ENCODE measurements at places on chromosomes 1 and 21.

- DNase-seq: no peak
Observed at GRCh38 chr1:2470290-2471158, 5.6 kb upstream of the PLCH2 start.

- DNase-seq: no peak
Observed at GRCh38 chr1:203276408-203276807, 28.9 kb upstream of the BTG2 start.

DNA sequence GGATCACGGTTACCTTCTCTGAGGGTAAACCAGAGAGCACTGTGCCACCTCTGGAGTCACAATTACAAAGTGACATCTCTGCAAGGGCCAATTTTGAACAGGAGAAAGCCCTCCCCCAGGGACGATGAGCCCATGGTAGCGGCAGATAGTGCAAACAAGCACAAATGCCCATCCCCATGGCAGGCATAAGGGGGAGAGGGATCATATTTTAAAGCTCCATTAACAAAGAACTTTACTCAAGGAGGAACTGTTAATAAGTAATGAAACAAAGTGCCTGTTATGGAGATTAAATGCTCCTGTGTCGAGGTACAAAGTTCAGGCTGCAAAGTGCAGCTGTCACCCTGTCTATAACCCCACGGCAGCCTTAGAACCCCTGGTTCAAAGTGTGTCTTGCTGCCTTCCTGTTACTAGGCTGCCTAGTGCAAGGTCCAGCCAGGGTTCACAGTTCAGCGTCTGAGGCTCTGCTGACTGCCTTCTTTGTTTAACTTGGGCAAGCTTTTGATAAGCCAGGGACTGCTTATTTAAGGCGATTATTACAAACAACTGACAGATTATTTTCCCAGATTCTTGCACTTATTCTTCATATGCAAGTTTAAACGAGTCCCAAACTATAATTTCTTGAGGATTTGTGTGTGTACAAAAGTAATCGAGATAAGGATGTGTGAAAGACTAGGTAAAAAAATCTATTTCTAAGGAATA is 75.7 kb upstream of the NRIP1 start:
- no peak for DNase-seq

GRCh38 chr1:224235813-224236493 is 52.9 kb downstream of the DEGS1 start:
- DNase-seq: no peak

DNA sequence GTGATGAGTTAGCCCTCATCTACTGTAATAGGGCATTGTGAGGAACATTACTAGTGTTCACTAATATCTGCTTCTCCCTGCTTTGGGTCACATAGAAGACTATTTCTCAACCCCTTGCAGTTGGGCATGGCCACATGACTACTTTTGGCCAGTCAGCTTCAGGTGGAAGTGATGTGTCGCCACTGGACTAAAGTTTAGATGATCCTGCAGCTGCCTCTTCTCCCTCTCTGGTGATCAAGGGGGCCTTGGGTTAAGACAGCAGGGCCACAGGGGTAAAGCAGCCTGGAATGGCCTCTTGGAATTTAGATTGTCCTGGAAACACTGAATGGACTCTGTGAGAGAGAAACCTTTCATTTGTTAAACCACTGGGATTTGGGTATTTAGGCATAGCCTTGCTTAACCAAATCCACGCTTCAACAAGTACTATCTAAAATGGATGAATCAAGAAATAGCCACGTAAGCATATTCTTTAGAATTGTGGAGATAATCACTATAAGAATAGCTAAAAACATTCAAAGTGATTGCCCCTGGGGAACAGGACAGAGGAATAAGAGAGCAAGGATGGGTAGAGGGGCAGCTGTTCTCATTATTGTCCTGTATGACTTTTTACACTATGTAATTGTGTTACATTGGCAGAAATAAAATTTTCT is 41.2 kb downstream of the OPRD1 start:
- DNase-seq: no peak

- no peak for DNase-seq
Observed at GRCh38 chr1:56320464-56321149, 258.8 kb downstream of the PLPP3 start.

DNA sequence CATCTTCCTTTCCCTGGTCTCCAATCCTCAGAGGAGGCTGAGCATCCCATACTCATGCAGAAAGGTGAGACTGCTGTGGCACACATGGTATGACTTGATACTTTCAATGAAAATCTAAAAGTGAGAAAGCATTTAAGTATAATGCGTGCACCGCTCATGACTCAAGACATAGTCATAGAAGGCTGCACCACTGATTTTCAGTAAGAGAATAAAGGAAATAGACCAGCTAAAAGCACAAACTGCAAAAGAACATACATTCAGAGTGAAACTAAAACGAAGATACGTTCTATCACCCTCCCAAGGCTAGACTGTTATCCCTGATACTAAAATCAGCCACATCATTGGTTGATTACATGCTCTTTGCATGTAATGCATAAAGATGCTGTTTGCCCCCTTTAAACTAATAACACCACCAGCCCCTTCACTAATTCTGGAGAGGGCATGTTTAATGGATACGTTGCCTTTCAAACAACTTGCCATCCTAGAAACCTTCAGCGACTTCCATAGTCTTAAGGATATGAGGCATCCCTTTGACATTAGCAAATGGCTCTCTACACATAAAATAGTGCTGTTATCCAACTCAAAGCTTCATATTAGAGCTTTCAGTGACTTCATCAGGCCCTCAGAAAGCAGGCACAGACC is 2.1 kb downstream of the PLD5 start:
- DNase-seq: no peak

DNA sequence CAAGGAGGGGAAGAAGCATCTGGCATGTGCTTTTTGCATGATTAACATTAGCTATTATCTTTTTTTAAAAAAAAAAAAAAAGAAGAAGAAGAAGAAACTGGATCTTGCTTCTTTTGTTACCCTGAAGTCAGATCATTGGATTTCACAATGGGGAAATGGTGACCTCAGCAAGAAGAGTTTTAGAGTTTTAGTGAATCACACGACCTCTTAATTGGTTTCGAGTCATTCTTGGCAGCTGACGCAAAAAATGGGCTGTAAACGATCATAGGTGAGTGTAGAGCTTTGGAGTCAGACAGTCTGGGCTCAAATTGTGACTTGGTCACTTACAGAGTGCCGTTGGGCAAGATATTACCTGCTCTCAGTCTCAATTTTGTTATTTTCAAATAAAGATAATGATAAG is 33.3 kb upstream of the PGBD5 start:
- no peak for DNase-seq

DNA sequence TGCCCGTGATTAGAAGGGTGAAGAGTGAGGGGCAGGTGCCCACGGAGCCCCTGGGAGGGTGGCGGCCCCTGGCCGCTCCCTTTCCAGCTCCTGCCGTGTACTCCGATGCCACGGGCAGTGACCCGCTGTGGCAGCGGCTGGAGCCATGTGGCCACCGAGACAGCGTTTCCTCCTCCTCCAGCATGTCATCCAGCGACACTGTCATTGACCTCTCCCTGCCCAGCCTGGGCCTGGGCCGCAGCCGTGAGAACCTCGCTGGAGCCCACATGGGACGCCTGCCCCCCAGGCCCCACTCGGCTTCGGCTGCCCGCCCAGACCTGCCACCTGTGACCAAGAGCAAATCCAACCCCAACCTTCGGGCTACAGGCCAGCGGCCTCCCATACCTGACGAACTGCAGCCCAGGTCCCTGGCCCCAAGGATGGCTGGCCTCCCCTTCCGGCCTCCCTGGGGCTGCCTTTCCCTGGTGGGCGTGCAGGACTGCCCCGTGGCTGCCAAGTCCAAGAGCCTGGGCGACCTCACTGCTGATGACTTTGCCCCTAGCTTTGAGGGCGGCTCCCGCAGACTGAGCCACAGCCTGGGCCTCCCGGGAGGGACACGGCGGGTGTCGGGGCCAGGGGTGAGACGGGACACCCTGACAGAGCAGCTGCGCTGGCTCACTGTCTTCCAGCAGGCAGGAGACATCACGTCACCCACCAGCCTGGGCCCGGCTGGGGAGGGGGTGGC is 22.0 kb downstream of the PANK4 start:
- DNase-seq: peak; percentile 84

GRCh38 chr21:32916088-32916487 is 109.6 kb upstream of the OLIG2 start:
- no peak for DNase-seq

DNA sequence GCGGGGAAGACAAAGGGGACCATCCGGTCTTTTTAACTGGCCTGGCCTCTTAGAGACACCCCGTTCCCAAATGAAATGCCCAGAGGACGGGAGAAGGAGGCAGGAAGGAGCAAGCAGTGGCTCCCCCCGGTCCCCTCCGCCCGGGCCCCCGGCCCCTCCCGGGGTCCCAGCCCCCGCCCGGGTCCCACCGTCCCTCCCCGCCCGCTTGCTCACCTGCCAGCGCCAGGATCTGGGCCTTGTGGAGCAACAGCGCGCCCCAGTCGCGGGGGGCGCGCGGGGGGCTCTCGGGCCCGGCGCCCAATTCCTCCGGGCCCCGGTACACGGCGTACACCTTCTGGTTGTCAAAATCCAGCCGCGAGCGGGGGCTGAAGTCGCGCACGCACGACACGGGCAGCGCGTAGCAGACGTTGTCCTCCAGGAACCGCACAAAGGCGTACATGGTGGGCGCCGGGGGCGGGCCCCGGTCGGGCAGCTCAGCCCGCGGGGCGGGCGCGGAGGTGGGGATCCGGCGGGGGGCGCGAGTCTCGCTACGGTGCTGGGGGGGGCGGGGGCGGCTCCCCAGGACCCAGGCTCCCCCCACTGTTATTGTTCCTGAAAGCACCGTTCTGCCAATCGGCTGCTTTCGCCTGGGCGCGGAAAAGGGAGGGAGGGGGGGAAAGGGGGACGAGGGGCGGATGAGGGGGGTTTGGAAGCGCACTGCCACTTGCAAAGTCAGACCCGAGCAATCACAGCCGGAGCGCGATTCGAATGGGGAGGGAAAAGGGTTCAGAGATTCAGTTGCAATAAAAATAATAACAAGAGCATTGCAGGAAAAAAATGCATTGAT is at the start of gene BEND5:
BEND5 (minus strand) TSS at position 499 of the 826 bp plus-strand sequence; CDS start at position 439, 60 bp downstream.
- peak; percentile 91 for DNase-seq

- no peak for DNase-seq
Observed at GRCh38 chr1:91584309-91584708, 83.7 kb downstream of the CDC7 start.

DNA sequence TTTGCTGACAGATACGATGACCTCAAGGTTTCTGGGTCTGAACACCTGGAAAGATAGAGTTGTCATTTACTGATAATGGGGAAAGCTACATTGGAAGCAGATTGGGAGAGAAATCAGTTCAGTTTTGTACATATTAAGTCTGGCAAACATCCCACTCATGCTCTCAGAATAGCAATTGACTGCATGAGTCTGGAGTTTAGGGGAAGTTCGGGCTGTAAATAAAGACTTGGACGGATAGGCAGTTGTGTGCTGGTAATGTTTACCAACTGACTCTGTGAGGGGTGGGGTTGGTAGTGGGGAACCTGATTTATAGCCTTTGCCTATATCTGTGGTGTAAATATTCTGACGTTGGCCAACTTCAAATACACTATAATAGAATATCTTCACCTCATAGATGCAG is 4.0 kb downstream of the H6PD start:
- no peak for DNase-seq

GRCh38 chr21:26007951-26008498 is 162.5 kb downstream of the APP start:
- no peak for DNase-seq

DNA sequence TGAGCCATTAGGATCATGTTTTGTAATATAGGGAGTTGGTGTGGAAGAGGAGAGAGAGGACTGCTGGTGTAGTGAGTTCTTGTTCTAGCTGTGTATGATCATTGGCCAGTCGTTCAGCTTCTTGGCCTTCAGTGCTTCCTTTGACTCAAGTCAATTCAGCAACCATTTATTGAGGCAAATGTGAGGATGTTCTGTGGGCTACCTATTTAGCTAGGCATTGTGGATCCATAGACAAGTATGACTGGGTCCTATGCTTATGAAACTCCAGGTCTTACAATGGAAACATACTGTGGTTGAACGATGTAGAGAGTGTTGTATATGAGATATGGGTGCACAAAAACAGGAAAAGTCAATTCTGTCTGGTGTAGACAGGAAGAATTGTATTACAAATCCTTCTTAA is 41.7 kb downstream of the NFIA start:
- no peak for DNase-seq

GRCh38 chr1:153538315-153538821 is 2.4 kb downstream of the S100A5 start:
- no peak for DNase-seq

GRCh38 chr1:96080925-96081324 is 640.7 kb upstream of the PTBP2 start:
- no peak for DNase-seq

GRCh38 chr1:19070197-19070651 is 113.7 kb upstream of the IFFO2 start:
- no peak for DNase-seq

DNA sequence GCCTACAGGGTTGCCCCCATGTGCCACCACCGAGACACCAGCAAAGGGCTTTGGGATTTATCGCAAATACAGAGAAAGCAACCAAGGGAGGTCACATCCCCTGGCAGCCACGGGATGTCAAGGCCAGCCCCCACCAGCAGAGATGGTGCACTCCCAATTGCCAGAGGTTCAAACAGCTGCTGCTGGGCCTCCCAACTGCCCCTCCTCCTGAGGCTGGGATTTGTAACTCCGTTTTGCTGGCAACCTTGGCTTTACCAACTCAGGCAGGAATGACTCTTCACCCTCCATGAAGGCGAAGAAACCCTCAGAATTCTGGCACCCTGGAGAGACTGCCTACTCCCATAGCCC is 11.6 kb downstream of the TMEM53 start:
- DNase-seq: no peak

GRCh38 chr1:96962751-96963211 is 241.2 kb downstream of the PTBP2 start:
- DNase-seq: no peak

- no peak for DNase-seq
Observed at GRCh38 chr1:155834296-155834926, 22.6 kb downstream of the GON4L start.

GRCh38 chr1:18110598-18110939 is 3.0 kb downstream of the IGSF21 start:
- DNase-seq: no peak

- no peak for DNase-seq
Observed at GRCh38 chr1:232132572-232132971, 497.4 kb downstream of the SIPA1L2 start.

GRCh38 chr21:34129039-34129891 is 55.9 kb downstream of the MRPS6 start:
- peak; percentile 49 for DNase-seq

DNA sequence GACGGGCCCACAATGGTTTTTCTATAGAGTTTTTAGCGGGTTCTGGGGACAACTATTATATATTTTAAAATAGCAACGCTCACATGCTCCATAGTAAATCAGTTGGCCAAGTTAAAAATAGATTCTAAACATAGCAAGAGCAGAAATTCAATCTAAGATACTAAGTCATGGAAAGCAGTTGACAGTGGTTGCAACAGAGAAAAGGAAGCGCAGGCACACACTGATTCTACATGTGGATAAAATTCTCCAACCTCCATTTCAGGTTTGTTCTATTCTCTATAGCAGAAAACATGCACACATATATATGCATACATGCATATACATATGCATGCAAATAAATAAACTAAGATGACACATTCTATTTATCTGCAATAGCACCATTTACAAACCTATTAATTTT is 89.6 kb upstream of the HNRNPU start:
- DNase-seq: no peak

All from upper lobe of left lung (tissue), 6 donors.